ENCODE measurements at places on chromosomes 16 and 17.

DNA sequence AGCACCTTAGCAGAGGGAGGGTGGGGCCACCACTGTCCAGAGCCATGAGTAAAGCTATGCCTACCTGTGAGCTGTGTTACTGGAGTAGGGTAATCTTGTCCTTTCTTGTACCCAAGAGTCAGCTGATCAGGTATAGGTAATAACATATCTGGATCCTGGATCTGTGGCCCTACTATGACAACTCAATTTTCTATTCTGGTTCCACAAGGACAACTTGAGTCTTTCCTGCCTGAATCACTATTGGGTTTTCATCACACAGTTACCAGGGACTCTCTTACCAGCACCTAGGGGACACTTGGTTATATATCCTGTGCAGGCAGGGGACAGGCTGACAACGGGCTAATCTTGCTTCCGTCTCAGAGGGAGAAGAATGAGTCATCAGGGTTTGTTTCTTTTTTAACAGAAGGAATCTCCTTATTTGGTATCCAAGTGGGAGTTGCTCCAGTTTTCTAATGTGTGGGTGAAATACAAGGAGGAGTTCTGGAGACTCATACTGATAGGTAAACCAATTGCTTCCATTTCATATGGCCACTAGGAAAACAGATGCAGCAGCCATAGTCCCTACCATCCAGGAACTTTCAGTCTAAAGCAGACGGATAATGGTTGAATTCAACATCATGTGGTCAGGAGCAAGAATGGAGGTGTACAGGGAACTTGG, 6.8 kb downstream of the ZNF267 start:
- DNase-seq = peak; percentile 80

- DNase-seq = no peak
Observed at GRCh38 chr16:22763437-22764080, 50.4 kb upstream of the HS3ST2 start.

DNA sequence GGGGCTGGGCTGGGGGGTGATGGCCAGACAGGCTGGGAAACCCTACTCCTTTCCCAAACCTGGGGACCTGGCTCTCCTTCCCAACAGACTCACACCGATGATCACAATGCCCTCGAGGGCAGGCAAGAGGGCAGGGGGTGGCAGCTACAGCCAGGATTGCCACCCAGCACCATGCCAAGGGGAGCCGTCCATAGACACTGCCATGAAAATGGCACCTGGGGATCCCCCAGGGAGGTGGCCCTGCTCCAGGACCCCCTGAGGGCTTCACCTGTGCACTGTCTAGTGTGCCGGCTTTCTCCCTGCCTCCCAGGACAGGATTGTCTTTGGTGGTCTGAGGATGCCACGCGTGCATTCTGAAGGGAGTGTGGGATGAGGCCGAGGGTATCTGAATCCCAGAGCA, 24.6 kb downstream of the RPH3AL start:
- DNase-seq = no peak

GRCh38 chr16:50528820-50529219, 19.4 kb upstream of the NKD1 start:
- DNase-seq = no peak

Data from mesenchymal stem cell (in vitro differentiated cells and primary cell).